ENCODE measurements at places on chromosomes 1 and 21.

DNA sequence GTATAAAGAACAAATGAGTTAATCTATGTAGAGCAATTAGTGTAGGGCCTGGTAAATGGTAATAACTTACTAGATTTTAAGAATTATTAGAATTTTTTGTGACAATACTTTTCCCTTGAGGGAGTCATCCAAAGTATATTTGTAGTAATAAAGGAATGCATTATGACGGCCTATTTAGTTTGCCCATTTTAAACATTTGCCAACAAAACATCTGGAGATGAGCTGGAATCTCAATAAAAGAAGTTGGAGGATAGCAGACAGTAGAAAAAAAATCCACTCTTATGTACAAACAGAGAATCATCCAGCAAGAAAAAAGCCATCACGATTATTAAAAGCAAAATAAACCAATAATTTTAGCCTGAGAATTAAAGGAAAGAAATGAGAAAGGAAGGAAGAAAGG is 567.3 kb upstream of the ADAMTS5 start:
- DNase-seq, result no peak

DNA sequence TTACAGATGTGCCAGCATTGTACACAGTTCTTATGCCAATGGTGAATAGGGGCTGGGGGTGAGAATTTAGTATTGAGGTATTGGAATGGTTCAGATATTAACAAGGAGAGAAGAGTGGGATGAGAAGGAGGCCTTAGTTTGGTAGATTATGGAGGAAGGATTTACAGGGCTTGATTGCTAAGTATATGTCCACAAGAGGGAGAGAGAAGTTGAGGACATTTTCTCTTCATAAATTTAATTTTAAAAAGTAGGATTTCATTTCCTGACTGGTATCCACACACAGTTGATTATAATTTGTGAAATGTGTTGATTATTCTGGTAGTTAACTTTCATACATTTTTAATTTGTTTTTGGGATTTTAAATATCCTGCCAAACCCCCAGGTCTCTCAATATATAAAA is 213.0 kb downstream of the ADGRL2 start:
- no peak for DNase-seq

GRCh38 chr21:16159213-16159970 is 429.6 kb downstream of the USP25 start:
- no peak for DNase-seq

GRCh38 chr1:214146523-214146922 is 134.4 kb upstream of the SMYD2 start:
- no peak for DNase-seq

DNA sequence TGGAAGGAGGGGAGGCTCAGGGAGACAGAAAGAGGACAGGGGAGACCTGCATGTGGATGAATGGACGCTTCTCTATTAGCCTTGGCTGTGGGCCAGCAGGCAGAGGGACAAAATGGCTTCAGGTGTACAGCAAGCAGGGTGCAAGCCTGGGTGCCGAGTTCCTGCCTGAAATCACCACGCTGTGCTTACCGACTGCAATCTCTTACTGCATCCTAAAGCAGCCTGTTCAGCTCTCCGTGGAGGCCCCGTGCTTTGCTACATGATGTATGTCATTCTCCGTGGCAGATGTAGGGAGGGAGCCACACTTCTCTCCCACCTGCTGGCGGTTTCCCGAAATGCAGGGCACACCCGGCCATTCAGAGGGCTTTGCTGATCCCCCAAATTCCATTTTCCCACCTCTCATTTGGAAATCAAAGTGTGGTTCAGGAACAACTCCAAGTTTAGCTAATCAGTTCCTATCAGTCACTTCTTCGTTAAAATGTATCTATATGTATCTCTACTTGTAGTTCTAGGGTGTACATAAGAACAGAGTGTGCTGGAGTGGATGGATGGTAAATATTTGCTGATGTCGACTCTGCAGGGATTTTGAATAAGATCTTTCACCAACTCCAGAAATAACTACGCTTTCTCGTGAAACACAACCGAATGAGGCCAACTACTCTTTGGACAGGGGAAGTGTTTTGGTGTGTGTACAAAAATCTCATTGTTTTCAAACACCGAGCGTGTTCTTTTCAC is 122.3 kb upstream of the BACE2 start:
- no peak for DNase-seq

GRCh38 chr1:183227422-183228346 is 41.6 kb downstream of the LAMC2 start:
- no peak for DNase-seq

DNA sequence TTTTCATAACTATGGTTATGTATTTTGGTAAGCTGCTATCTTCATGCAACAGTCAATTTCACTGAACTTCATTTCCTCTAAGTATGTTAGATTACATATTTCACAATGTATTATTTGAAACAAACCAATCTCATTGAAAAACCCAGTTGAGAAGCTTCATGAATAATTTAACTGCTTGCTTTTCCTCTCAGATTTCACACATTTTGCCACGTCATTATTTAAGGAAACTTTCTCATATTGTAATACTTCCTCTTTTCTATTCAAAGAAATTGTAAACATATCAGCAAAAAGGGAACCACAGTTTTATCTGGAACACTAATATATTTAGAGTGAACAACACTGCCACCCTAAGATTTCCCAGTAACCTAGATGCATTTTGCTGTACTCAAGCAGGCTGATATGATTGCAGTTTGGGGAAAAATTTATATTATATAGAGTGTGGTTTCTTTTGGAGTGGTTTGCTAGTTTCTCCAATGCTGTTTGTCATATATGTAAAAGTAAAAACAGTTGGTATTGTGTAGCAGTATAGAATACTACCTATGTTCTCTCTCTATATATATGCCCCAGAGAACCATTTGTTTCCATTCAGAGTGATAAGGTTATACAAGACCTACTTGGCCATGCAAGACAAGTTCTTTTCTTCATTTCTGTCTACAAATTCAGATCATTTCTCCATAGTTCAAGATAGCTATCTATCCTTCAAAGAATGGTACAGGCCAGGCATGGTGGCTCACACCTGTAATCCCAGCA is 28.4 kb upstream of the AHCTF1 start:
- DNase-seq, result no peak

- no peak for DNase-seq
Measured at GRCh38 chr1:113073479-113073950, 517 bp downstream of the LRIG2 start.

- no peak for DNase-seq
Measured at GRCh38 chr21:26782747-26783146, 62.5 kb downstream of the ADAMTS1 start.

DNA sequence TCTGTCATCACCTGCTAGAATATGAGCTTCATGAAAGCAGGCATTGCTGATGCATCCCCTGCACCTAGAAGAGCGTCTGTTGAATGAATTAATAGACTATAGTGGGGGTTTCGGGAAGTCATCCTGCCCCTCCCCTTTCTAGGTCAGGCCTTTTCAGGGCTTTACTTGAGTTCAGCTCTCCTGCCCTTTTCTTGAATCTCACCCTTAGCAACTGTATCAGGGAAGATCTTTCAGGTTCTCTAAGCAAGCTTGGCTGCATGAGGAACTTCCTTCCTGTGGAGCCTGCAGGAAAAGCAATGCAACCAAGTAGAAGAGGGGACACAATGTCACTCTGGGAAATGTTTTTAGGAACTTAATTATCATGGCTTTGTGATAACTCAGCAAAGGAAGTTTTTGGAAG is 27.2 kb upstream of the KIAA0040 start:
- no peak for DNase-seq

DNA sequence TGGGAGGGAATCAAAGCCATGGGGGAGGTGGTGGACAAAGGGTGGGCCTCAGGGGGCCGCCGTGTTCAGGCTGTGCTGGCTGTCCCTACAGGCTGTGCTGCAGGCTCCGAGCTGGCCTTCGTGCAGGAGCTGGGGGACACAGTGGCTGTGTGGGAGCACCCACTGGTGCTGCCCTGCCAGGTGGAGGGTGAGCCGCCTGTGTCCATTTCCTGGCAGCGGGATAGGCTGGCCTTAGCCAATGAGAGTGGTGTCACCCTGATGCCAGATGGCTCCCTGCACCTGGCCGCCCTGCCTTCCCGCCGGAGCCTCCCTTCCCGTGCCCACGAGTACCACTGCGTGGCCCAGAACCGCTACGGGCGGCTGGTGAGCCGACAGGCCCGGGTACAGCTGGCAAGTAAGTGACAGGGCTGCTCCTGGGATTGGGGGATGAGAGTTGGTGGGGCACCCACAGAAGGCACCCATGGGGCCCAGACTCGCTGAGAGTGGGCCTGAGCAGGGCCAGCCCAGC is 20.2 kb downstream of the SLC27A3 start:
- DNase-seq, result no peak

DNA sequence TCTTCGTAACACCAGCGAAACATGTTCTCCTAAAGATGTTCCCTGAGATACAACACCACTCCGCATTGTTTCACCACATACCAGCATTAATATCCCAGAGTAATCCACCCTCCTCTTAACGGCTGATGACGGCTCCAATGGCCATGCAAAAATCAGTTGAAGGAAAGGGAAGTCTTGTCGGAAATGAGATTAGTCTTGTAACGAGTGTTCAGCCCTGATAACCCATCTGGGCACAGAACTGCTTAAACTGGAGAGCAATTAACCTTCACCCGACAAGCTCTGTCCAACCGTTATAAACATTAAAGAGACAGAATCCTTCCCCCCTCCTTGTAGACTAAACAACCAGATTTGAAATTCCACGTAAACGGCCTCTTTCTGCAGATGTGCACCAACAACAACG is 21.9 kb downstream of the ERG start:
- DNase-seq, result no peak

DNA sequence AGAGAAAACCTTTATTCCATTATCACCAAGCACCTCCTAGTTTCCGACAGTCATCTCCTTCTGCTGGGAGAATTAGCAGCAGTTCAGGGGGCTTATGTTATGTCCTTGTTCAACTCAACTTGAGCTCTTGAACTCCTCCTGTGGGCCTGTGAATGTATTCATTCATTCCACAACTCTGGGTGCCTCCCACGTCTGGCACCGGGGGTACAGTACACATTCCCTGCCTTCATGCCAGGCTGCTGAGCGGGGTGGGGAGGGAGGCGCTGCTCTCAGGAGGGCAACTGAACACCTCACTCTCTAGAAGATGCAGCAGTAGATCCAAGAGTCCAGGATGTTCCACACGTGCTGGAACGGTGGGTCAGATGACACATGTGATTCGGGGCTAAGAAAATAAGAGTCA is 4.3 kb upstream of the MX2 start:
- DNase-seq, result no peak

GRCh38 chr1:229410692-229411433 is 23.0 kb downstream of the ACTA1 start:
- DNase-seq, result no peak

DNA sequence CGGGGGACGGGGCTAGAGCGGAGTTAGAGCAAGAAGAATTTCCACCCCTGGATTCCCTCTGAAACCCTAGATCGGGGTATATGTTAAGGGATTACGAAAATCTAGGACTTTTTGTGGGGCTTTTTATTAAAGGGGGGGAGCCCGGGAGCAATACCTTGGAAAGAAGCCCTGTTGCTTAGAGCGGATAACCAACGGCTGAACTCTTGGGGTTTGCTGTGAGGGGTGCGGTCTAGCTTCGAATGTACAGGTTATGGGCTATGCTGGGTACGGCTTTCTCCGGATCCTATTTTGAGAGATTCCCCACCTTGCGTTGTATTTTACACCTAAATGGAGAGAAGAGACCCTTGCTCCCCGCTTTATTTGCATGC is 626 bp downstream of the DYRK3 start:
- DNase-seq, result no peak

GRCh38 chr1:240414237-240414636 is 197.7 kb downstream of the GREM2 start:
- no peak for DNase-seq

GRCh38 chr1:55926906-55927471 is 652.4 kb downstream of the PLPP3 start:
- no peak for DNase-seq

DNA sequence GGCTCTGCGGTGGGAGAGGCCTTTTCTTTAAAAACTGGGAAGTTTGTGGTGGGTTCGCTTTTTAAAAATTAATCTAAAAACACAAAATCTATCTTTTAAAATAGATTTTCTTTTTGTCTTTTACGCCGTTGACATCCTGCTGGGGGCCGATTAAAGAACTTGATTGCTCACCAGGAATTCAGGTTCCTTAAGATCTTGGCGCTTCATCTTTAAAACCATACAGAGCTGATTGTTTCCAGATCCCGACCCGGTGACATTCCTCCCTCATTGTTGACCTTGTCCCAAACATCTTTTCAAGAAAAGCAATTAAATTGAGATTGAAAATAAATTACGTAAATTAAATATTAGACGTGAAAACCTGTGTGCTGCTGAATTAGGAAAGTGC is 546 bp upstream of the ZNF697 start:
- DNase-seq, result no peak

- DNase-seq, result no peak
Measured at GRCh38 chr1:160819186-160819585, 23.2 kb downstream of the LY9 start.

GRCh38 chr1:158179301-158180041 is 1.2 kb upstream of the CD1D start:
- DNase-seq, result no peak

DNA sequence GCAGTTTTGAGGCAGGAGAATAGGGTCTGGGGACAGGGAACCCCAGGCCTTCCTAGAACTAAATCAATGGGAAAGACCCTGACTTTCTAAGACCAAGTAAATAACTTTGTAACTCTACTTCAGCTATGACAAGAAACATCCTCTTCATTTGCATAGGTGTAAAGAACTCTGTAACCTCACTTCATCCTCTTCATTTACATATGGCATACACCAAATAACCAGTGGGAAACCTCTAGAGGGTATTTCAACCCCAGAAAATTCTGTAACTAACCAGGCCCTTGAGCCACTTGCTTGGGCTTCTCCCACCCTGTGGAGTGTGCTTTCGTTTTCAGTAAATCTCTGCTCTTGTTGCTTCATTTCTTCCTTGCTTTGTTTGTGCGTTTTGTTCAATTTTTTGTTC is 495.6 kb downstream of the SIPA1L2 start:
- no peak for DNase-seq

- no peak for DNase-seq
Measured at GRCh38 chr1:164629971-164630370, 71.0 kb downstream of the PBX1 start.

GRCh38 chr1:119347858-119348257 is 20.7 kb upstream of the HAO2 start:
- DNase-seq, result no peak

GRCh38 chr1:79161077-79161476 is 154.5 kb upstream of the ADGRL4 start:
- no peak for DNase-seq

GRCh38 chr21:41878831-41879189 is 334 bp downstream of the PRDM15 start:
- peak; percentile 73 for DNase-seq

GRCh38 chr1:3778590-3779264 is 6.2 kb downstream of the SMIM1 start:
- DNase-seq, result no peak

GRCh38 chr1:20660847-20661206 is 342 bp downstream of the DDOST start:
- no peak for DNase-seq

- no peak for DNase-seq
Measured at GRCh38 chr1:56461158-56462127, 117.9 kb downstream of the PLPP3 start.

DNA sequence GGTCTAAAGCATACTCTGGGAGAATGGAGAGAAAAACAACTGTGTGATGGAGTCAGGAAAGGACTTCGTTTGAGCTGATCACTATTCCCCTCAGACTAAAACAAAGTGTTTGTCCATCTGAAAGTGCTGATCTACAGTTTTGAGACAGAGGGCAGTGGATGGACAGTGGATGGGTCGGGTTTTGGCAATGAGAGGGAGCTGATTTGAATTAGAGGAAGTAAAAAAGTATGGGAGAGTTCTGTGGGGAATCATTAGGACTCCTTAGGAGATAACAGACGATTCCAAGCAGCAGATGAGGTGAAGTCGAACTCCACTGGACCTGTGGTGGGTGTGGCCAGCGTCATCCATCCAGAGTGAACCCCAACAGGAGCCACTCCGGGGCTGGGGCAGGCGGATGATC is 62.3 kb downstream of the PTGS2 start:
- DNase-seq, result no peak
